ENCODE measurements at places on chromosomes 4 and X. TPM values are rescaled to one million over a fixed set of nuclear protein-coding genes. Genes with fewer than 3 reads are reported as not detected.

GRCh38 chrX:47499293-47499692 lies 16.3 kb upstream of the ZNF41 start:
- DNase-seq = no peak

GRCh38 chrX:43025806-43026315 lies 247.9 kb upstream of the PPP1R2C start:
- DNase-seq = no peak

DNA sequence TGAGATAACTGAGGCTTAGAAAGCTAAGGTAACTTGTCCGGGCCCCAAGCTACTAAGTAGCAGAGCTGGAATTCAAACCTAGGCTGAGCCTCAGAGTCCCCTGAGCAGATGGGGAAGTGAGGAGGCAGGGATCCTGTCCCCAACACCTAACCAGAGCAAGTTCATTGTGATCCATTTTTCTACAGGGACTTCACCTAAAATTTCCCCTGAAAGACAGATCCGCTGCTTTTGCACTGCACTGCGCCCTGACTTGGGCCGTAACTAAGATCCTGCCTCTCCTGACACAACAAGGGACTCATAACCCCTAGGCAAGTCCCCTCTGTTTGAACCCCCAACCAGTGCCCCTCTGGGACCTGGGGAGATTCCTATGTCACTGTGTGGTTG lies 25.6 kb upstream of the MTM1 start:
- no peak for DNase-seq

MAGEA2 gene
- not detected for polyA plus RNA-seq
